ENCODE measurements at places on chromosomes 13 and 19.

- DNase-seq: no peak
Measured at GRCh38 chr19:7859831-7860713, 14.1 kb downstream of the PRR36 start.

- no peak for DNase-seq
Measured at GRCh38 chr19:35167251-35168119, 12.9 kb downstream of the FXYD5 start.

DNA sequence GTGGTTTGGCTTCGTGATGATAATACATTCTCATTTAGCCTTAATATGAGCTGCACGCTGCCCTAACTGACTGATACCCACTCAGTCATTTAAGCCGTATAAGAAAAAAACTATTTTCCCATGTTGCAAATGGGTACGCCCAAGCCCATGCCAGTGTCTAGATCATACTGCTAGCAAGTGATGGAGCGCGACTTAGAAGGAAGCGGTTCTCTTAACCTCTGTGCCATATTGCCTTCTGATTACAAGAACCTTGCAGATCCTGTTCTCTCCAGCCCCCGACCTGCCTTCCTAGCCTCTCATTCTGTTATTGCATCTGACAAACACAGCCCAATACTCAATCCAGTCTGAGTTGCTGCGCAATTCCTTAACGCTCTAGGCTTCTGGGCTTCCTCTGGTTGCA lies 603 bp downstream of the GPALPP1 start:
- no peak for DNase-seq

DNA sequence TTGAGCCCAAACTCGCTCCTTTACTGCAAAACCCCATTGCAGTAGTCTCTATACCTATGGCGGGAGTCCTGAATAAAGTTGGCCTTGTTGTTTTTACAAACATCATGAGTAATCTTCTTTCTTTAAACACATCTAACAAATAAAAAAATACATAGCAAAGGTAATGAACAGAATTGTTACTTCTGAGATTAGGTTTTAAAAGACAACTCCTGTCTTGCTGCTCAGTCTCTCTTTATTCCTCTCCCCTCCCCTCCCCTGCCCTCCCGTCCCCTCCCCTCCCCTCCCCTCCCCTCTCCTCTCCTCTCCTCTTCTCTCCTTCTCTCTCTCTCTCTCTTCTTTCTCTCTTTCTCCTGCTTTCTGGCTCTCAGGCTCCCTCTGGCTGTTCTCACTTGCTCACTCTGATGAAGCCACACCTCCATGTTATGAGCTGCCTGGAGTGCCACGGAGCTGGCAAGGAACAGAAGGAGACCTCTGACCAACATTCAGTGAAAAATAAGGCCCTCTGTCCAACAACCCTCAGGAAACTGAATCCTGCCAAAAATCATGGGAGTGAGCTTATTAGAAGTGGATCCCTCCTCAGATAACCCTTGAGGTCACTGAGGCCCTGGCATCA lies 300.7 kb upstream of the MIR17HG start:
- no peak for DNase-seq

DNA sequence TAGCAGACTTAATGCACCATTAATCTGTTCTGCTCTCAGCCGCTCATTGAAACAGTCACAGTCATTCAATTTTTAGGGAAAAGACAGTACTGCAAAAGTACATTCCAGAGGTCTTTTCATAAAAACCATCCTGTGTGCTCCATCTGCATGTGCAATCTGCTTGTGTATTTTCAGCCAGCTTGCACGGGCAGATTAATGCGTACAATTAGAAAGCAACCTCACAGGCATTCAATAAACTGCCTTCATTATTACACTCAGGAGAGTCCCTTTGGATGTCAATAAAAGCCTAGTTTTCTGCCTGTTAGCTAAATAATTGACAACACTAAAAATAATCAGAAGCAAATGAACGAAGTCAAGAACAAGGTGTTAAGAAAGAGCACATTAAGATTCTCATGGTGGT lies 41.9 kb downstream of the EPSTI1 start:
- no peak for DNase-seq

DNA sequence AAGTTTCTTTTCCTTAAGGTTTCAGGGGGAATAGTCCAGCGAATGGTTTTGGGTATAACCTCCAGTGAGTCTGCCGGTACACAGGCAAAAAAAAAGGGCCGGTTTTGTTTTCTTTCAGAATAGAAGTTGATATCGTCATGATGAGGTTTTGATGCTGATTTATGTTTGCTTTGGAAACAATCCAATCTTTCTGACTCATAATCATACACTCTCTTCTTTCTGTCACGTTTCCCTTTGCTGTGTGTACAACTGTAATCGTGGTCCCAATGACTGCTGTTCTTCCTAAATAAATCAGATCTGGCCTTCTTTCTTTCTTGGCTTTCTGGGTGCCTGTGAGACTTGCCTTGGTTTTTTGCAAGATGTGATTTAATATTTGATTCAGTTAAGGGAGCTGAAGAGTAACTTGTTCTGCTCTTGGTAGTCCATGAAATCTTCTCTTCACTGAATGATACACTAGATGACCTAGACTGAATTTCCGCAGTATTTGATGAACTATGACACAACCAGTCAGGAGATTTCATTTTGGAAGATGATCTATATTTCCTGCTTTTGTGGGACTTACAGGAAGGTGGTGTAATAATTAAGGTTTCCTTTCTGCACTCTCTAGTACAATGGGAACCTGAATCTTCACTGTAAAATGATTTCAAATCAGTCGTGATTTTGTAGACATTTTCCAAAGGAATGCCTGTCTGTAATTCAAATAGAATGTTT lies 34.9 kb upstream of the METTL21C start:
- no peak for DNase-seq

DNA sequence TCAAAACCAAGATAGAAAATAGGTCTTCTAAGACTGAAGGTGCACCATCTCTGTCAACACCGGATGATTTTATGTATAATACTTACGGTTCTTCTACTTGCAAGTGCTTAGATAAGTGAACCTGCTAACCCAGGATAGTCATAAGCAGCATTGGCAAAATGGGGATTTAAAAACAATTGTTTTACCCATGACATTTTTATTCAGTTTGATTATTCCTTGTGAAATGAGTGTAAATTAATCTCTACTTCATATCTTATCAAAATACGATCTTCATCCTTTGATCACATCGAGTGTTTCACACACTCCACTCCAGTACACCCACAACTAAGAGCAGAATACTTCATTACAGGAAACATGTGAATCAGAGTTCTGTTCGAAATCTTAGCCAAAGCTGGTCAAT lies 23.0 kb upstream of the MTRF1 start:
- no peak for DNase-seq

DNA sequence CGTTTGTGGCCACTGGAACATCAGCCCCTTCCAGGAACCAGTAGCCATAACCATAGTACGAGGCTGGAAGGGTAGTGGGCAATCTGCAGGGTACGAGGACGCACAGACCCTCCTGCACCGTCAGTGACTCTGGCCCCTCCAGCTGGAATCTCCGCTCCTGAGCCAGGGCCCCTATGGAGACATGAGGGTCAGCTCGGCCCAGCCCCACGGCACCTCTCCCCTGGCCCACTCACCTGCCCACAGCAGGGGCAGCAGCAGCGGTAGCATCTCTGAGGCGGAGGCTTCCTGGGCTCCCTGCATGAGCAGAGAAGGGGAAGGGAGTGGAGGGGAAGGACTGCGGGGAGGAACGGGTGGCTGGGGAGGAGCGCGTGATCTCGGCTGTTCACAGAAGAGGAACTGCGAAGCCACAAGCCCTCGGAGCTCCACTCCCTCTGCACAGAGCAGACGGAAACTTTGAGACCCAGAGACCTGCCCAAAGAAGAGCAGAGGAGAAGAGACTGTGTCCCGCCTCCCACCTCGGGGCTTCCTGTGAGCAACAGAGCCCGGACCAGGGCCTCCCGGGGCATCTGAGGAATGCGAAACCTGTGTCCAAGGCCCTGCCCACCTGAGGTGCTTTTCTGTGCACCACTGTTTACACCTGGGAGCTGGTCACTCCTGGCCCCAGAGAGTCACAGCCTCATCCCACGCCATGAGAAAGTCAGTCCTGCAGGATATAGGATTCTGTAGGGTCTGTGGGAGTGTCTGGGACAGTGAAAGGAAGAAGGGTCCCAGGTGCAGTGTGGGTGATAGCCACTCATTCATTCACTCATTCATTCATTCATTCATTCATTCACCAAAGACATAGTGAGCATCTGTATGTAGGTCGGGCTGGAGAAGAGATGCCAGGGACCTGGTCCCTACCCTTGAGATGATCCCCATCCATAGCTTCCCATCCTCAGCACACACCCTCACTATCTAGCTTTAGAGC lies at the start of gene SIGLEC6:
Gene SIGLEC6, minus strand, starts transcription at position 322 of the 967 bp plus-strand sequence. Its CDS starts 22 bp downstream, at position 300.
- peak; percentile 71 for DNase-seq

DNA sequence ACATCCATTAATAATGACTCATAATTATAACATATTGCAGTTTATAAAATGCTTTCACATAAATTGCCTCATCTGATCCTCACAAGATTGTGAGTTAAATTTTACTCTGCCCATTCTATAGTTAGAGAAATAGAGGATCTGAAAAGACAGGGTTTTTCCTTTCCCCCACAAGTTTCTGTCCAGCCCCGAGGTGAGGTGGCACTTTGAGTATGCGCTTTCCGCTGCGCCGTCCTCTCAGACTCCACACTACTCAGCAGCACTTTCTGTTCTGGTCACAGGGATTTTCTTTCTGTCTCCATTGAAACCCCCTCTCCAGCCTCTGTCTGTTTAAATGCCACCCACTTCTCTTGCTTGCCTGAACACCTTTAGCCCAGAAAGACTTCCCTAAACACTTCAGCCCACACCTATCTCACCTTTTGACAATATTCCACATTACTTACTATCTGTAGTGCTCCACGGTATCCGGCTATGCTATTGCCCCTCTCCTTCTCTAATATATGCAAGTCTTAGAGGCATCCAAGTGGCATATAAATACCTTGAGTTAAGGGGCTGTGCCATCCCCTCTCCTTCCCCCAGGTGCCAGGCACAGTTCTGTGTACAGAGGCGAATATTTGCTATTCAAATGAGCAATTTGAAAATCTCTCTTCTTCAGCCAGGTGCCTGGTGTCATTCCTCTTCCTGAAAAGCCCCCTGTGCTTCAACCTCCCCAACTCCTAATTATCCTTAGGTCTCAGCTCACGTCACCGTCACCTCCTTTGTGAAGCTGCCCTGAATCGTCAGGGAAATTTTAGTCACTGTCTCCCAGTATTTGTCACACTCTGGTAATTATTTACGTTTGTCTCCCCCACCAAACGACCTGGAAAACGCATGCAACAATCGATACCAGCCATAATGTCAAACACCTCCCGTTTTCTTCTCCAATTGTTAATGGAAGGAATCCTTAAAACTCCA lies 268.7 kb downstream of the NHLRC3 start:
- DNase-seq: no peak
